Fibroblast of skin of scalp (primary cell): ENCODE measurements at places on chromosomes 2 and 18.

DNA sequence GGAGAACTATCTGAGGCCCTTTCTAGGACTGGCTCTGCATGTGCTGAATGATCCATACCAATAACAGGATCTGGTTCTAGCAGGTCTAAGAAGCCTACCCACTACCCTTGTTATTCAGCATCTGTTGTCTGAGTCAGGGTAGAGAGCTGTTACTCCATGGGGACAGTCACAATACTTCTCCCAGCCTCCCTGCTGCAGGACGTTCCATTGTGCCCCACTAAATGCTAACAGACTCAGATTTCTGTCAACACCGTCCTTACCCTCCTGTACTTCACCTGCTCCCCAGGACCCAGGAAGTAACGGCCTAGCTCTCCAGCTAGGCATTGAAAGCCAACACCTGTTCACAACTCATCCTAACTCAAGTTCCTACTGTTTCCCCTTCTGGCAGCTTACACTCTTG, 719.7 kb upstream of the ID2 start:
- no peak for DNase-seq

GRCh38 chr2:47048801-47049480, 106.2 kb downstream of the STPG4 start:
- no peak for DNase-seq

GRCh38 chr2:120344976-120345581, 857 bp upstream of the INHBB start:
- no peak for DNase-seq

DNA sequence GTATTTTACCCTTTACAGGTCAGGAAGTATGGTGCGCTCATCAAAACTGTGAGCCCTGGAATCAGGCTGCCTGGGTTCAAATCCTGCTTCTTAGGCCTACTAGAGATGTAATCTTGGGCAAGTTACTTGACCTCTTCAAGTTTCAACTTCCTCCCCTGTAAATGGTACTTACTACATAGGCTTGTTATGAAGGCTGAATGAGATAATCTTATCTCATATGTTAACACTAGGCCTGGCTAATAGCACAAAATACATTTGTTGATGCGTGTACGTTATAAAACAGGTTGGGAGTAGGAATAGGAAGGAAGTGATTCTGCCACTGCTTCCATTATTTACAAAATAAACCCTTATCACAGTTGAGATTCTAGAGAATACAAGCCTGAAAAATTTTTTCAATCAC, 1.7 kb upstream of the RFTN2 start:
- no peak for DNase-seq

DNA sequence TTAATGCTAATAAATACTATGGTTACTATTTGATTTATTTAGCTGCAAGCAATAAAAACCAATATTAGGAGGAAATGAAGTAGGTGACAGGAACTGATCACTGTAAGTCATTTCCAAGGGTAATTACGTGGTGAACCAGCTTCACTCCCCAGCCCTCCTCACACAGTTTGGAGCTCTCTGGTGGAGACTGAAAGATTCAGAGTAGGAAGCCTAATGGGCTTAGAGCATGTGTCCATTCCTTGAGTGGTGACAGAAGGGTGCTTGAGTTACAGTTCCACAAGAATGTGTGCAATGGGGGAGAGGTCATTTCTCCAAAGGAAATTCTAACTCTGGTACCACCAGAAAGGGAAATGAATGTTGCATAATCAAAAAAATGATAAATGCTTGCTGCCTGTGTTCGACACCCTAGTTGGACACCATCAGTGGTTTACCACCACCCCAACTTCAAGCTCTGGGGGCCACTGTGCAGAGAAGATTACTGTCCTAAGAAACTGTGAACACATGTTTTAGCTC, 285.1 kb upstream of the MMADHC start:
- DNase-seq = no peak

- peak; percentile 91 for DNase-seq
These were observed 415.9 kb downstream of the GRB14 start for GRCh38 chr2:164205347-164205746.

DNA sequence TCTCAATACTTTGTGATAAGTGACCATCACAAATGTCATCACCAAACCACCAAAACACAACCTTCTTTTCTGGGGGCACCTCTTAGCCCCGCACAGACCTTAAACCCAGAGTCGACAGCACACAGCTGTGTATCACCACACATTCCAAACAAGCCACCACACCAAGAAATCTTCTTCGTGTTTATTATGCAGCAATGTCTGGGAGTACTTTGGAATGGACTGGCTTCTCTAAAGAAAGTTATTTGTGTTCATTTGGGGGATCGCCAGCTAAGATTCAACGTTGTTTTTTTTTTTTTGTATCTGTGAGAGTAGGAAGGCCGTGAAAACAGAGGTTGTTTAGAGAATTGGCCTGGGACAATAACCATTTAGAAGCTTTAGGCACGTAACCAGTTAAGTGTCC, 1.1 kb upstream of the MTA3 start:
- peak; percentile 56 for DNase-seq

DNA sequence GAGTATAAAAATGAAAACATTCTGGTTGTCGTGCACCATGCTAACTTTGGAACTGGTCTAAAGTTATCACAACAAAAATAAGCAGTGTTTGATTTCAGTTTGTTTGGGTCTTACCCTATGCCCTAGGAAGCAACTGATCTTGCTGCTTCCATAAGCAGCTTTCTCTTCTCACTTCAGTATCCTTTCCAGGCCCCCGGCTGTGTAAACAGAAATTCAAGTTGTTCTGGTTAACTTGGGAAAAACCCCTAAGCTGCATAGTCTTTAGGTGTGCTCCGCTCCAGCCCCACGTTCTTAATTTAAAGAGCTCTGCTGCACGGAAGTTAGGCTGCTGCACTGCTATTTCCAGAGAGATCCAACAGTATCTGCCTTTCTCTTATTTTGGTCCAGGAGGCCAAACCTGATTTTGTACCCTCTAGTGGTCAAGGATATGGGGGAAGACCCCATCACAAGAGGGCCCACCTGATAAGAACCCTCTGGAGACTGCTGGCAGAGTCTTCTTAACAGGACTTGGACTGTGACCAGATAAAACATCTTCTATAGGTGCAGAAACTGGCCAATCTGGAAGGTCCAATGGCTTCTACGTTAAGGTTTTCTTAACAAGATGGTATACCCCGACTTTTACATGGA, 69.1 kb downstream of the FEZ2 start:
- DNase-seq = no peak

- peak; percentile 96 for DNase-seq
These were observed 349.8 kb downstream of the TNS1 start for GRCh38 chr2:217652761-217653639.

- DNase-seq = peak; percentile 85
These were observed 978.1 kb upstream of the CDH2 start for GRCh38 chr18:29154758-29155725.

GRCh38 chr2:116200086-116200485, 1614.4 kb upstream of the DDX18 start:
- no peak for DNase-seq

GRCh38 chr2:68436270-68436669, 30.8 kb downstream of the FBXO48 start:
- DNase-seq = peak; percentile 36

GRCh38 chr2:64454386-64455332, 697 bp downstream of the LGALSL start:
- DNase-seq = peak; percentile 47

DNA sequence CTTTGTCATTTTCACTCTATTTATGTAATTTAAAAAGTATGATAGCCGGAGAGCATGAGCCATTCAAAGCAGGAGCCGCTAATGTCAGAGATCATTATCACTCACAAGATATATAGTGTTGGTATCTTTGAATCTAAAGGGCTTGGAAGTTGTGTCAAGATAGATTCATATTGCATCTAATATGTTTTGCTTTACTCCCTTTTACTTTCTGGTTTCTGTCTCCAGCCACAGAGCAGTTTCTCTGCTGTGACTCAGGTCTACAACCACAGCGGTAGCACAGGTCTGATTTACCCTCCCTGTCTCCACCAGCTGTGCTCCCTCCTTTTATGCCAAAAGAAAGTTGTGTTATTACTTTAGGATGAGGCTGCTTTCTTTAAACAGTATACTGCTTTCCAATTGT, 424.0 kb downstream of the ARHGAP15 start:
- DNase-seq = no peak

- no peak for DNase-seq
These were observed 36.6 kb downstream of the USP34 start for GRCh38 chr2:61434314-61434713.

DNA sequence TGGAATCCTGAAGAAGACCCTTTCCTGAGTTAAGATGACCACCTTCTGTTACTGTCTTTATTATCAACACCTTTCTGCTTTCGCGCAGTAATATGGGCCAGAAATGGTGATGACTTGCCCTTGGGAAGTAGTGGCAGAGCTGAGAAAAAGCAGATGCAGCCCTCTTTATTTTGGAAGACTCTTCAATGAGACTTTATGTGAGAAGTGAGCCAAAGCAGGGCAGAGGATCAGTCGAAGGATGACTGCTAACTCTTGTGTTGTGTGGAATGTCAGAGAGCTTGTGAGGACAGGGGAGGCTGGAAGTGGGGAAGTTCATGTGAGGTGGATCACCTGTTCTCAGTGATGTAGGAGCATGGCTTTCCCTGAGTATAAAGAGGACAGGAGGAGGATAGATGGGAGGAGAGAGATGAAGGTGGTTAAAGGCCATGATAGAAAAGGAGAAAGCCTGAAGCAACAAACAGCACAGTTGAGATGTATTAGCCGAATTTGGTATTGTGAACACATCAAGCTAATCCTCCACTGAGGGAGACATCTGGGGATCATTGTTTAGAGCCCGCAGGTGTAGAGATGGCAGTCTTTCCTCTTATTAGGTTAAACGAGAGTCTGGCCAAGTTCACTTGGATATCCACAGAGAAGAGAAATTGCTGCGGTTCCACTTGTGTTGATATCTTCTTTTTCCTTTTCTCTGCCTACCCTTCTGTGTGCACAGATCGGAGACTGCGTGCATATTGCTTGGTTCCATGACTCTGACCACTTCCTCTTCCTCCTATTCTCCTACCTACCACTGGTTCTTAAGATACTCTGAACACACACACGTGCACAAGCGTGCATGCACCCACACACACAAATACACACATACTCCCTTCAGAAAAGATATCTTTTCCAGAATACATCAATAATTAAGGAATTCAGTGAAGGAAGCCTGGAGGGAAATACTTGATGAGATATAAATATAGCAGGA, 67.4 kb downstream of the SLC9A2 start:
- DNase-seq = no peak

- DNase-seq = no peak
These were observed 115.6 kb downstream of the IRS1 start for GRCh38 chr2:226683944-226684562.

- no peak for DNase-seq
These were observed 177.6 kb downstream of the SLC8A1 start for GRCh38 chr2:40274270-40274669.

- peak; percentile 14 for DNase-seq
These were observed 31.4 kb downstream of the ABCB11 start for GRCh38 chr2:168999668-169000213.

DNA sequence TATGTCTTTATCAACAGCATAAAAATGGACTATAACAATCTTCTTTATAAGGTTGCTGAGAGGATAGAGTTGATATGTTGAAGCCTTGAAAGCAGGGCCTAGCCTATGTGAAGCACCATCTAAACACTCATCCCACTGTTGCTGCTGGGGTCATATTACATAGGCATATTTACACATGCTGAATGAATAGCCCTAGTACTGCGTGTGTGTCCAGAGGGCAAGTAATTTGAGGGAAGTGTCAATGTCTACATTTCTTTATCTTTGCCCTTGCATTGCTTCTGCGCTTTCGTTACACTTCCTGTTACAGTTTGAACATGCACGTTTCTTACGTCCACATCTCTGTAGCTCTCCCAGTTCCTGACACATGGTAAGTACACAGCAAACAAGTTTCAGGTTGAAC, 280.3 kb upstream of the ATP5MC3 start:
- DNase-seq = no peak

DNA sequence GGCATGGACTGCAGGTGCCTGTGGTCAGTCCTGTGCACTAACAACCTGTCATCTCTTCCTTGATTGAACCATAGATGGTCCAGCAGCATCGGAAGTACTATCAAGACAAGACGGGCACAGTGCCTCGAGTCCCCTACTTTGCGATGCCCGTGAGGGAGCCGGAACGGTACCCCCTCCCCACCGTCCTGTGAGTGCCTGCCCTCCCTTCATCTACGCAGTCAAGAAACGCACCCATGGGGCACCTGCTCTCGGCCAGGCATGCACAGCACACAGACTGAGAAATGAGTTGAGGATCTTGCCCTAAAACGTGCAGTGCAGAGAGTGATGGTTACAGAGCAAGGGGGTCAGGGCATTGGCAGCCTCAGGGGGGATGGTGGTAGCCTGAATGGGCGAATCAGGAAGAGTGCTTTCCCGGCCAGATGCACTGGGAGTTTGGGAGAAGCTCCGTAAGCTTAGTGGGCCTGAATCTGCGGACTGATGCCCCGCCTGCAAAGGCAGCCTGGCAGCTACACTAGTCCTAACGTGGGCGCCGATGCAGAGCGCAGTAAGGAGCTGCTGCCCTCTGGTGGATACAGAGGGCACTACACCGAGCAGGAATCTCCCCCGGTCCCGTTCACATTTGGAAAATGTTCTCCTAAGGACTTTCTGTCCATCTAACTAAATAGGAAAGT, 63.6 kb downstream of the CIB4 start:
- DNase-seq = peak; percentile 63

DNA sequence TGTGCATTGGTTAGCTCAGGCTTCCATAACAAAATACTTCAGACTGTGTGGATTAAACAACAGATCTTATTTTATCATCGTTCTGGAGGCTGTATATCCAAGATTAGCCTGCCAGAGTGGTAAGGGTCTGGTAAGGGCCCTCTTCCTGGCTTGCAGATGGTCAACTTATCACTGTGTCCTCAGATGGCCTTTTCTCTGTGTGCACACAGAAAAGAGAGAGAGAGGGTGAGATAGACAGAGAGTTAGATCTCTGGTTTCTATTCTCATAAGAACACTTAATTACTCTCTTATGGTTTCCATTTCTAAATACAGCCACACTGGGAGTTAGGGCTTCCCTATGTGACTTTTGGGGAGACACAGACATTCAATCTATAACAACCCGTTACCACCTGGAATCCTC, 1003.5 kb downstream of the TSN start:
- DNase-seq = no peak

GRCh38 chr2:235866373-235866772, 301.8 kb downstream of the GBX2 start:
- DNase-seq = no peak

GRCh38 chr18:9612215-9612830, 2.0 kb downstream of the PPP4R1 start:
- DNase-seq = peak; percentile 44

GRCh38 chr2:43443282-43443681, 152.6 kb downstream of the THADA start:
- no peak for DNase-seq
